Activated naive CD8-positive, alpha-beta T cell treated with anti-CD3 and anti-CD28 coated beads, Interleukin-2, amount 10 ng/mL, durations not matched to agents 7 days and 5 days (primary cell): ENCODE measurements at places on chromosomes 6 and 20. TPM values are rescaled to one million over a fixed set of nuclear protein-coding genes. Genes with fewer than 3 reads are reported as not detected.

- peaks cover 3% of the 10 kb centered on the region for H3K27me3 ChIP-seq
- H3K4me3 ChIP-seq = peak overlapping the region; percentile 88
- peak; percentile 82 for DNase-seq
- peak overlapping the region; percentile 98 for H3K27ac ChIP-seq
Observed at GRCh38 chr6:26033085-26033940, 53.9 kb upstream of the HFE start.

DNA sequence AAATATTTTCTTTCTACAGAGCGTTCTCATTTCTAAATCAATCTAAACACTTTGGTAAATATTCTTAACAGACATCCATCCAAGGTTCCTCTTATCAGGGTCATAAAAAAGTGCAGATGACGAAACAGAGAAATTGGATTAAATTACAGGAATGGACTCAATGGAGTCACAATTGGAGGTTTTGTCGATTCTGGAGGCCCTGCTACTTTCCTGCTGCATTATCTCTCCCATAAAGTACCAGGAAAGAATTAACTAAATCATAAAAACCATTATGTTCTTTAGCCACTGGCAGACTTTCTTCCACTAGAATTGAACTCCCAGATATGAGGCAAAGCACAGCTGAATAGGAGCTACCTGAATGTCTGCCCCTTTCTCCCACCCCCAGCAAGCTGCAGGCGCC, 610.6 kb downstream of the HDGFL1 start:
- no peak overlapping the region for H3K27ac ChIP-seq
- no peak for DNase-seq
- no peak overlapping the region for H3K4me3 ChIP-seq

GRCh38 chr6:119256978-119257462, 92.5 kb downstream of the MAN1A1 start:
- H3K27ac ChIP-seq = peak overlapping the region; percentile 1
- H3K36me3 ChIP-seq = peaks cover 22% of the 10 kb centered on the region
- no peak for DNase-seq

GRCh38 chr20:14335052-14335451, 2.4 kb downstream of the FLRT3 start:
- no peak overlapping the region for H3K4me3 ChIP-seq
- H3K36me3 ChIP-seq = no peaks in the 10 kb centered on the region
- no peak for DNase-seq
- no peaks in the 10 kb centered on the region for H3K27me3 ChIP-seq

- H3K4me3 ChIP-seq = peak overlapping the region; percentile 97
- DNase-seq = no peak
- H3K4me1 ChIP-seq = peaks cover 52% of the 10 kb centered on the region
- H3K27ac ChIP-seq = peak overlapping the region; percentile 9
- no peaks in the 10 kb centered on the region for H3K27me3 ChIP-seq
- peaks cover 22% of the 10 kb centered on the region for H3K36me3 ChIP-seq
Observed at GRCh38 chr20:24990810-24991252, 1.7 kb downstream of the APMAP start.

DNA sequence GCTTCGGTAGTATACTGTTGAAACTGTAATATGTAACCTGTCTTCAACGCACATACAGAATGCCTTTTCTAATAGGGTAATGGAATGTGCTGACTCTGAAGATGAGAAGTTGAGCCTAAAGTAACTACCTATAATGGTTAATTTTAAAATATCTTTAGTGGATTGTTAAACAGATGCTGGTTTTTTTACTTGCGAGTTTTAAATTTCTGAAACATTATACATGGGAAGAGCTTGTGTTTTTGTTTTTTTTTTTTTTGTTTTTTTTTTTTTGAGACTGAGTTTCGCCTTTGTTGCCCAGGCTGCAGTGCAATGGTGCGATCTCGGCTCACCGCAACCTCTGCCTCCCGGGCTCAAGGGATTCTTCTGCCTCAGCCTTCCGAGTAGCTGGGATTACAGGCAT, 166.9 kb downstream of the JARID2 start:
- H3K27ac ChIP-seq = no peak overlapping the region
- H3K4me1 ChIP-seq = peaks cover 65% of the 10 kb centered on the region
- no peak overlapping the region for H3K4me3 ChIP-seq
- no peaks in the 10 kb centered on the region for H3K27me3 ChIP-seq

- H3K27ac ChIP-seq = no peak overlapping the region
- no peaks in the 10 kb centered on the region for H3K4me1 ChIP-seq
- DNase-seq = no peak
- H3K4me3 ChIP-seq = no peak overlapping the region
Observed at GRCh38 chr6:98041056-98041455, 758.0 kb upstream of the MMS22L start.

DNA sequence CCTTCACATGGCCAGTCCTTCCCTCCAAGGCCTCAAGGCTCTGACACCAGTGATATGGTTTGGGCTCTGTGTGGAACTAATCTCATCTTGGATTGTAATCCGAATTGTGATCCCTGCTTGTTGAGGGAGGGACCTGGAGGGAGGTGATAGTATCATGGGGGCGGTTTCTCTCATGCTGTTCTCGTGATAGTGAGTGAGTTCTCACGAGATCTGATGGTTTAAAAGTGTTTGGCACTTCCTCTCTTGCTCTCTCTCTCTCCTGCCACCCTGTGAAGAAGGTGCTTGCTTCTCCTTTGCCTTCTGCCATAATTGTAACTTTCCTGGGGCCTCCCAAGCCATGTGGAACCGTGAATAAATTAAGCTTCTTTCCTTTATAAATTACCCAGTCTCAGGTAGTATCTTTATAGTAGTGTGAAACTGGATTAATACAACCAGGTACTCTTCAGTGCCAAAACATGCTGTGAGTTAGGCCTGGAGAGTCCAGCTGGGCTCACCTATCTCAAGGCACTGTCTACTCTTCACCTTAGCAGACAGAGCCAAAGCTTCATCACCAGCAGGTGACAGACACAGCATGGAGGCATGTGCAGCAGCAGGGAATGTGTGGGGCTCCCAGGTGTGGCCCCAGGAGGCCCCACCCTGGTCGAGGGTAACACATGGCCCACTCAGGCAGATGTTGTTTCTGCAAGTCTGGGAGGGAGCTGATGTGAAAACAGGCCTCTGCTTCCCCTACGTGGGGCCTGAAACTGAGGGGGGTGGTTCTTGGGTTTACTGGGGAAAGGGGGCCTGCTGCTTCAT, 97.5 kb upstream of the CDYL start:
- no peak overlapping the region for H3K27ac ChIP-seq
- no peaks in the 10 kb centered on the region for H3K36me3 ChIP-seq
- H3K4me3 ChIP-seq = no peak overlapping the region

GRCh38 chr20:24875078-24875477, 74.0 kb upstream of the CST7 start:
- DNase-seq = no peak
- no peak overlapping the region for H3K4me3 ChIP-seq
- no peak overlapping the region for H3K27ac ChIP-seq

- H3K36me3 ChIP-seq = peaks cover 2% of the 10 kb centered on the region
- H3K4me1 ChIP-seq = peaks cover 10% of the 10 kb centered on the region
- H3K27me3 ChIP-seq = peaks cover 7% of the 10 kb centered on the region
Observed at GRCh38 chr6:90502866-90503407, 83.9 kb downstream of the MAP3K7 start.

- DNase-seq = no peak
- peak overlapping the region; percentile 44 for H3K27ac ChIP-seq
- H3K27me3 ChIP-seq = peaks cover 65% of the 10 kb centered on the region
Observed at GRCh38 chr6:28658475-28659249, 133.0 kb downstream of the GPX5 start.

- peaks cover 32% of the 10 kb centered on the region for H3K36me3 ChIP-seq
- H3K4me1 ChIP-seq = peaks cover 53% of the 10 kb centered on the region
- no peak overlapping the region for H3K4me3 ChIP-seq
Observed at GRCh38 chr20:50541606-50542041, 31.4 kb downstream of the PTPN1 start.

DNA sequence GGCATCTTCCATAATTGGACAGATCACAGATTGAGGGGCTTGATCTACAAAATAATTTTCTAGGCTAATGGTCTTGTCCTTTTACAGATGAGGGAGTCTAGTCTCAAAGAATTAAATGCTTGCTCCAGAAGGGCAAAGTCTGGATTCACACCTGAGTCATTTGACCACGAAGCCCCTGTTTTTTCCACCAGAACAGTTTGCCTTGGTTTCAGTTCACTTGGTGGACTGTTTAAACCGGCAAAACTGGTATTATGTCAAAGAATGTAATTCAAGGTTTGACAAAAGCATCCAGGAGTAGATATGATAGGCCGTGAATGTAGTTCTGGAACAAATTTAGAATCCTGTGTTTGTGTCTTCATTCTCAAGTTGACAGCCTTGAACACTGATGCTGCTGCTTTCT, 3.3 kb downstream of the MYO6 start:
- no peak overlapping the region for H3K27ac ChIP-seq
- H3K36me3 ChIP-seq = no peaks in the 10 kb centered on the region
- peaks cover 45% of the 10 kb centered on the region for H3K27me3 ChIP-seq

DNA sequence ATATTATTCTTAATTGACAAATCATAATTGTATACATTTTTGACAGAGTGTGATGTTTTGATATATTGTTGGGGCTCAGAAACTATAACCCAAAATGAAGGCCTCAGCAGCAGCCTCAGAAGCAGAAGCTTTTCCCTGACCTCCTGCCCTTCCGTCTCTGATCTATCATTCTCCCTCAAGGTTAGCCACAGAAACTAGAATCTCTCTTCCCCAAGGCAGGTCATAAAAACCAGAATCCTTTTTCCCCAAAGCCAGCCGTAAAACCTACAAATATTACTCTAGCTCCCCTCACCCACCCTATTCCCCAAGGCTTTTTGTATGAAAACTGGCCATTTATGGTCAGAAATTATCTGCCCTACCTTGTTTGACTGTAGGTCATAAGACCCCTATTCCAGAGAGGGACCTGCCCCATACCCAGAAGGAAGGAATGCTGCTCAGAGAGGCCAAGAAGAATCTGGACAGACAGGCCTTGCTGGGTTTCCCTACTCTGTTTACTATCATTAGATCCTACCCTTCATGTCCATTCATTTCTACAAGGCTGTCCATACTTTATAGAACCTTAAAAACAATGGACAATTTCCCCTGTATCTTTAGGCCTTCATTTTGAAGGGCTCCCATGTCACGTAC, 14.5 kb downstream of the OR2B2 start:
- peaks cover under 1% of the 10 kb centered on the region for H3K27me3 ChIP-seq
- no peak overlapping the region for H3K4me3 ChIP-seq
- H3K4me1 ChIP-seq = peaks cover 25% of the 10 kb centered on the region
- DNase-seq = no peak
- H3K36me3 ChIP-seq = peaks cover 6% of the 10 kb centered on the region

GRCh38 chr6:81865712-81866111, 113.2 kb upstream of the TENT5A start:
- H3K36me3 ChIP-seq = no peaks in the 10 kb centered on the region
- no peak overlapping the region for H3K27ac ChIP-seq
- H3K4me1 ChIP-seq = no peaks in the 10 kb centered on the region
- no peak overlapping the region for H3K4me3 ChIP-seq

GRCh38 chr6:149065658-149066556, 251.6 kb upstream of the TAB2 start:
- peak overlapping the region; percentile 64 for H3K4me3 ChIP-seq
- peaks cover 20% of the 10 kb centered on the region for H3K36me3 ChIP-seq
- peak overlapping the region; percentile 95 for H3K27ac ChIP-seq
- H3K4me1 ChIP-seq = peaks cover 34% of the 10 kb centered on the region
- peak; percentile 55 for DNase-seq
- no peaks in the 10 kb centered on the region for H3K27me3 ChIP-seq

GRCh38 chr6:157056275-157056674, 267.0 kb downstream of the TMEM242 start:
- peaks cover 15% of the 10 kb centered on the region for H3K36me3 ChIP-seq
- H3K4me1 ChIP-seq = peaks cover 36% of the 10 kb centered on the region
- no peak overlapping the region for H3K4me3 ChIP-seq
- no peaks in the 10 kb centered on the region for H3K27me3 ChIP-seq
- H3K27ac ChIP-seq = peak overlapping the region; percentile 71
- DNase-seq = no peak

- no peaks in the 10 kb centered on the region for H3K4me1 ChIP-seq
- DNase-seq = no peak
- H3K27me3 ChIP-seq = no peaks in the 10 kb centered on the region
Observed at GRCh38 chr6:135932651-135933050, 81.2 kb downstream of the PDE7B start.

- no peaks in the 10 kb centered on the region for H3K27me3 ChIP-seq
- H3K4me3 ChIP-seq = no peak overlapping the region
- H3K36me3 ChIP-seq = no peaks in the 10 kb centered on the region
- H3K4me1 ChIP-seq = peaks cover 2% of the 10 kb centered on the region
Observed at GRCh38 chr20:61500791-61501321, 248.8 kb downstream of the CDH4 start.

DNA sequence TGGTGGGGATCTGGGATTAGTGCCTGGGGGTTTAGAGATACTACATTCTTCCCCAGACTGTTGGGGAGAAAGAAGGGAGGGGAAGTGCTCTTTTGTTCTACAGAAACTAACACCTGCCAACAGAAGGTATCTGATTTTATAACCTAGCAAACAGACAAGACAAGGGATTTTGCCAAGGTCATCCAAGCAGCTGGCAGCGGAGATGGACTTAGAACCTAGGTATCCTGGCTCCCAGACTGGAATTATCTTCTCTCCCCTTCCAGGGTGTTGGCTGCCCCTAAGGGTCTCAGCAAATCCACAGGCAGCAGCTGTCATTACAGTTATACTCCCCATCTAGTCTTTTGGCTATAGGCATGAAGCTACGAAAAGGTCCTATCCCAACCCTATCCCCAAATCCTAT, 8.4 kb downstream of the SDC4 start:
- no peak for DNase-seq
- no peaks in the 10 kb centered on the region for H3K27me3 ChIP-seq
- H3K36me3 ChIP-seq = peaks cover 2% of the 10 kb centered on the region

- H3K36me3 ChIP-seq = no peaks in the 10 kb centered on the region
- peaks cover 4% of the 10 kb centered on the region for H3K27me3 ChIP-seq
- no peak overlapping the region for H3K27ac ChIP-seq
- H3K4me3 ChIP-seq = no peak overlapping the region
Observed at GRCh38 chr20:1831096-1831495, 64.1 kb upstream of the SIRPA start.

DNA sequence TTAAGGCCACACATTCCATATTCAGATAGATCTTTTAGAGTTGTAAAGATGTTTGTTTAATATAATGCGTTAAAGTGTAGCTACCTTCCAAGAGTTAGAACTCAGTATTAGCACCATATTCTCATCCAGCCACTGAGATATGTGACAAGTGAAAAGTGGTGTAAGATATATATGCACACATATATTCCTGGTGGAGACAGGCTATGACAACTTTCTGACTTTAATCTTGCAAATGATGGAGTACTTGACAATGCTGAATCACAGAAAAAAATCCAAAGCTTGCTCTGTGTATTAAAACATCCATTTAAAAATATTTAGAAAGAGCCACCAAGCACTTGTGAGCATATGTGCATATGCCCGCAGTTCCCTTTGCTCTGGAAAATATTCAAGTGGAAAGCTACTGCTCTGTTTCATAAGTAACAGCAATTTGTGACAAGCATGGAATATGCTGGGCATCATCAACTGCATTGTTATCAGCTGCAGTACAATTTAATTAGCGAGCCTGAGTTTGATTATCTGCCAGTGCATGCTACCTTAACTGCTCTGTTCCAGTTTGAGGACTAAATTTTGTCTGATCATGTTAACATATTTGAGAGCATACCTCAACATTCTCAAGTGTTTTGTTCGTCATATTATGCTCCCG, 64.8 kb downstream of the VIP start:
- H3K4me3 ChIP-seq = no peak overlapping the region
- no peak for DNase-seq
- no peak overlapping the region for H3K27ac ChIP-seq
- H3K4me1 ChIP-seq = no peaks in the 10 kb centered on the region
- no peaks in the 10 kb centered on the region for H3K36me3 ChIP-seq

The PTPRT gene
- total RNA-seq = not detected

The PNLDC1 gene
- 0.42 TPM for total RNA-seq

The HLA-DQB1 gene
- total RNA-seq = 16.5 TPM

The DSP gene
- total RNA-seq = 0.11 TPM

The FAM83C gene
- total RNA-seq = not detected

The VGLL2 gene
- total RNA-seq = not detected

The PACRG gene
- total RNA-seq = not detected

The SOBP gene
- total RNA-seq = 1.4 TPM

The RBPJL gene
- not detected for total RNA-seq

The IL17A gene
- not detected for total RNA-seq

The BPI gene
- not detected for total RNA-seq
